ENCODE measurements at places on chromosomes 13 and 19. TPM values are rescaled to one million over a fixed set of nuclear protein-coding genes. Genes with fewer than 3 reads are reported as not detected.

DNA sequence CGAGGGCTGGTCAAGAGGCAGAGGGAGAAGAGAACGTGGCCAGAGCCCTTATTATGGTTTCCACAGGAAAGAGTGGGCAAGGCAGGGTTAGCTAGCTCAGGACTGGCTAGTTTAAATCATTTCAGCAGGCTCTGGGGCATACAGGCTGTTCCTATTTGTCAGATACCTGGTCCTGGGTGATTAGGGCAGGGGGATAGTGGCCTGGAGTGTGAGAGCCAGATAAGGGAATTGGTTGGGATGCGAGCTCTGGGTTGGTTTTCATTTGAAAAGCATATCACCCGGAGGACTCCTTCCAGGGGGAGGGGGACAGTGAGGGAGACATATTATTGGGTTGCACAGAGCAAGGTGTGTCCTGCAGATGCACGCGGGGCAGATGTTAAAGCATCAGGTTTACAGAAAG, 75.3 kb upstream of the CLDN10 start:
- DNase-seq, result peak; percentile 29

- no peak for DNase-seq
These were observed 248.7 kb downstream of the EFNB2 start for GRCh38 chr13:106286811-106287210.

DNA sequence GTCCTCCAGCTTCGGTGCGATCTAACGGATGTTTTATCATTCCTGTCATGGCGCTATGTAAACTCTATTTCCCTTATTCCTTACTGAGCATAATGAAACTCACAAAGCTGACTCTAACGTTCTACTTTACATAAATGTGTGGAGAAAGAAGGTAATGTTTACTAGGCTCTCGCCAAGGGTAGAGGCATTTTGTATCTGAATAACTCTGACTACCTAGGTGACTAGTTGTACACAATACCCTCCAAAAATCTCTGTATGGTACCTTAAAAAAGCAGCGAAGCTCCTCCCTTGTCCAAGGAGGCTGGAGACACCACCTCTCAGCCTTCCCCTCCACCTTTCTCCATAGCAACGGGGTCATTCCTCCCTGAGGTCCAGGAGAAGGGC, 316 bp upstream of the ZNF530 start:
- DNase-seq, result no peak

DNA sequence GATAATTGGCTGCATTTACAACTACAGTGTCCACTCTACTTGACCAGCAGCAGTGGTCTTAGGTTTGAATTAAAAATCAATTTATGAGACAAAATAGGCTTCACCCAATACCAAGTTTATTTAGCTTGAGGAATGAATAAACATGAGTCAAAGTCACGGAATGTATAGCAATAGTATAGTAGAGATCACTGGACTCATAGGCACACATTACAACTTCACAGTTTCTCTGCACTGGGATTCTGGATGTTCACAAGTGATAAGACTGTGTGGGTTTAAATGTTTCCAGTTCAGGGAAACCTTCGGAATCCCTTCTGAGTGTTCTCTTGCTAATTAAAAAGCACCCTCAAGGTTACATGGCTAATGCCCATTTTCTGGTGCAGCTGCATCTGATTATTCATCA, 1064.9 kb downstream of the SLITRK5 start:
- DNase-seq, result no peak

DNA sequence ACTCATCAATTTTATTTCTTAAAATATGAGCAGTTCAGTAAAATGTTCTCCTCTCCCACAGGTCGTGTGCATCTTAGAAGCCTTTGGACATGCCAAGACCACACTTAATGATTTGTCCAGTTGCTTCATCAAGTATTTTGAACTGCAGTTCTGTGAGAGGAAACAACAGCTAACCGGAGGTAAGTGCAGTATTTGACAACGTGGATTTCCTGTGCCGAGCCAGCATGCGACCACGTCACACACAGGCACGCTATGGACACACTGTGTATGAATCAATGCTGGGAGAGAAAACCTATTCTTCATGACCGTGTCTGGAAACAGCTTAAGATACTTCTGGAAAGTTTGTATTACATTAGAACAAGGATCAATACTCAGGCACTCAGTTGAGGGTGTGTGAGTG, 268.5 kb downstream of the MYO16 start:
- DNase-seq, result no peak

- DNase-seq, result no peak
These were observed 4.9 kb downstream of the AP1M1 start for GRCh38 chr19:16202320-16203255.

DNA sequence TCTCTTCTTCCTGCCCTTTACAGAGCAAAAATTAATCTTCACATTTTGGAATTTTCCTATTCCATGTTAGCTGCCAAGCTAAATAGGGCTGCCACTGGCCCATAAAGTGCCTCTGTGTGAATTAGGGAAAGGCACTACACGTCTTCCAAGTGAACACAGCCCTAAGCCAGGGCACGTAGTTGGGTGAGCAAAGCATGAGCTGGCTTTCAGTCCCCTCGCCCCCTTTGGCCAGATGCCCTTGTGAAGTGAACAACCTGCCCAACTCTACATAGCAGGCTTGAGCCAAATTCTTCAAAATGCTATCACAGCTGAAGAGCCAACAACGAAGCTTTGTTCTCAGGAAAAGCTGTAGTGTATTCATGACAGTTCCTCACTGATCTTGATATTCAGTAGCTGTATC, 213.1 kb downstream of the OXGR1 start:
- DNase-seq, result no peak

Gene C19orf85
- not detected for total RNA-seq

GRCh38 chr13:96700657-96701056, 293.6 kb downstream of the OXGR1 start:
- no peak for DNase-seq
